Caco-2 (cell line): ENCODE measurements at places on chromosomes 7 and 10. TPM values are rescaled to one million over a fixed set of nuclear protein-coding genes. Genes with fewer than 3 reads are reported as not detected.

GRCh38 chr7:54689394-54690049 lies 69.5 kb downstream of the SEC61G start:
- no peak overlapping the region for H3K27ac ChIP-seq
- DNase-seq: no peak

DNA sequence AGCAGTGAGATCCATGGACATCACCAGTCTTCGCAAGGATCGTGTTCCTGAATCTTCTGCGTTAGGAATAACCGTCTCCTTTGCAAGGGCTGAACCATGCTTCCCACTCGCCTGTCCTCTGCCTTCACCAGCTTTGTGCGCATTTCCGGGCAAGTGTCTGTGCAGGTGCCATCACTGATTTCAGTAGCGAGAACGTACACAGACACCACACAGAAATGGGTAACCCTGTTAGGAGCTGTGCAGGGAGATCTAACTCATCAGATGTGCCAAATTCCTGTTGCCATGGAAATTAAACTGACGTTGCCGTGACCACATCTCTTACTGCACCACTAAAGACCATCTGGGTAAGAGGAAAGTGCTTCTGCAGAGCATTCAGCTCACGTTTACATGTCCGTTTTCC lies 146.3 kb downstream of the DIP2C start:
- H3K27ac ChIP-seq: no peak overlapping the region
- no peaks in the 10 kb centered on the region; the same call in 1 of the 2 replicates for H3K36me3 ChIP-seq
- DNase-seq: no peak
- H3K4me1 ChIP-seq: peaks cover 32% of the 10 kb centered on the region
- no peaks in the 10 kb centered on the region; the same call in 1 of the 2 replicates for H3K27me3 ChIP-seq

ZNF800 gene
- 17.3 and 18.7 TPM in 2 replicates for total RNA-seq

DNA sequence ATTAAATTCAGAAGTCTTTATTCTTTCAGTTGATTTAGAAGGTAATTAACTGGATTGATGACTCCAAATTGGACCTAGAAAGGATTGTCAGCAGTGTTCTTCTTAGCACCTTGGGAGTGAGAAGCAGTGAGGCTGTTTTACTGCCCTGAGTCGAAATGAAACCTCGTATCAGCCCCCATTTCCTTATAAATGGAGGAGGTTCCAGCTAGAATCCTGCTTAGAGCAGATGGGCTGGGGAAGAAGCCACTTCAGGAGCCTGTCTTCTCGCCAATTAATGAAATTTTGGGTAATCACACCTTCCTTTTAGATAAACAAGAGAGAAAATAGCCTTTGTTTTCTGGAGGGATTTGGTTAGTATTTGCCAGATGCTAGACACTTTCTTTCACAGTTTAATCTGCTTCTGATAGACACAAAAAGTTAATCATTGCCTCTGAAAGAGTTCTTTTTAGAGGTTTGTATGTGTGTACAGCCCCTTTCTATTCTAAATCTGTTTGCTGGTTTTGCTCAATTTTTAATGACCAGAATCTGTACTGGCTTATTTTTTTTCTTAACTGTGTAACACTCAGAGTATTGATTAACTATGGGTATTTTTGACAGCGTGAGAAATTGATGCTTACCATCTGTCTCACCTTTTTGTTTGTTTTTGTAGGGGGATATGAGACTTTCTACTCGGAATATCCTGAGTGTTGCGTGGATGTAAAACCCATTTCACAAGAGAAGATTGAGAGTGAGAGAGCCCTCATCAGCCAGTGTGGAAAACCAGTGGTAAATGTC lies 4.6 kb downstream of the DUSP5 start:
- no peak overlapping the region for H3K4me3 ChIP-seq
- H3K36me3 ChIP-seq: no peaks in the 10 kb centered on the region; the same call in none of the 2 replicates
- DNase-seq: no peak
- H3K4me1 ChIP-seq: peaks cover 35% of the 10 kb centered on the region

- no peak overlapping the region for H3K27ac ChIP-seq
- H3K36me3 ChIP-seq: no peaks in the 10 kb centered on the region
- no peaks in the 10 kb centered on the region for H3K4me1 ChIP-seq
- no peaks in the 10 kb centered on the region for H3K27me3 ChIP-seq
These were observed 114.5 kb downstream of the PON1 start for GRCh38 chr7:95209788-95210187.

DNA sequence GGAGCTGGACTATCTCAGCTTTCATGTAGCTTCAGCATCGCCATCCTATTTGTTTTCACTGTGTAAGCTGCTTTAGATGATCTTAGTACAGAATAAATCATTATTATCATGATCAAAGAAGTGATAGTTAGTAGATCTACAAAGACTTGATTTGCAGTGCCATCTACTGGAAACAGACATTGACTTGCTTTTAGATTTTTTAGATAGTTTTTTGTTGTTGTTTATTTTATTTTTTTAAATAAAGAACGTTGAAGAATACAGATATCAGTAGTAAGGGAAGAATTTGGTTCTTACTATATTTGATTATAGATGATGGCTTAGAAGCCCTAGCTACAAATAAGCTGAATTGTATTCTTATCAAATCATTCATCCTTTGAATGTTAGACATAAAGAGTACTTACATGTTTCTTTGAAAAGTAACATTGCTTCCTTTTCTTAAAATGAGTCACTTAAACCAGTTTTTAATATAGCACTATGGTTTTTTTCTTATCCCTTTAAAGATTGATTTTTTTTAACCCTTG lies 6.3 kb upstream of the SFMBT2 start:
- H3K4me1 ChIP-seq: no peaks in the 10 kb centered on the region
- H3K36me3 ChIP-seq: no peaks in the 10 kb centered on the region
- H3K27me3 ChIP-seq: no peaks in the 10 kb centered on the region
- no peak overlapping the region for H3K4me3 ChIP-seq
